ENCODE measurements at places on chromosomes 5 and 9.
A peak's percentile ranks its signal among the peaks of the same experiment; 100 is the strongest.

DNA sequence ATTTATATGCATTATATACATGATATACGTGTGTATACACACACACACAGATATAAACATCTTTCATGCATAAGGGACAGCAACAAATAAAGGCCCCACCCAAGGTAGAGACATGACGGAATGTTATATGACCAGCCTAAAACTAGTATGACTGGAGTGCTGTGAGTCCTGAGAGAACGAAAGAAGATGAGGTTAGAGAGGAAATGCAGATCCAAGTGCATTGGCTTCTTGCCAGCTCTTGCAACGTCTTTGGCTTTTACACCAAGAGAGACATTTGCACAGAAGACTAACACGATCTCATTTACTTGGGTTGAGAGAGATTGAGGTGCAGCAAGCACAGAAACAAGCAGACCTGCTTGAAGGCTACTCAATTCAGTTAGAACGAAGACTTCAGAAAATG lies 23.0 kb downstream of the CDH10 start:
- peak; percentile 15 for DNase-seq

DNA sequence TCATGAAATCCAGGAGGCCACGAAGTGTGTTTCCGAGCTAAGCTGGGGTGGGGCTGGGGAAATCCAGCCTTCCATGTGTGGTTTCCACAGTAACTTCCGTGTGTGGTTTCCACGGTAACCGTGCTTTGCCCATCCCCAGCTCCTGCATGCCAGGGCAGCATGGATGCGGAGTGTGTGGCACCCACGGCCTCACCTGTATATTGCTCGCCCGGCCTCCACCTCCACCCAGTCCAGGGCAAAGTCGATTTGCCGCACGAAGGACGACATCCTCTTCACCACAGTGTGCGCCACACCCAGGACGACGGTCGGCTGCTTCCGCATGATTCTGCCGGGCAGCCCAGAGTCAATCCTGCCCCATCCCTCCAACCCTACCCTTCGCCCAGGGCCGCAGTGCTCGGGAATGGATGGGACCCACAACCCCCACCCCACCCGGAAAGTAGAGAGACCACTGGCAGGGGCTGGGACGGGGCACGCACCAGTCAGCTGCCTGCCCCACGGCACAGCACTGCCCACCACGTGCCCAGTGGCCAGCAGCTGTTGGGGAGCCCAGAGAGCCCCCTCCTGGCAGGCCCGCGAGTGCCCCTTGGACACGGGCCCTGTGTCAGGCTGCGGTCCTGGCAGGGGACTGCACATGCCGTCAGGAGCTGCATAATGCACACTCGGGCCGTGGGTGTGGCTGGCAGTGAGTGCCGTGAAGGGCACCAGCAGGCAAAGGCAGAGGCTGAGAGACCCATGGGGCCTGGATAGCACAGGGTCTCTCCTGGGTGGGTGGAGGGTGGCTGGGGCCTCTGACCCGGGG lies 39.0 kb upstream of the NSMF start:
- DNase-seq, result no peak

DNA sequence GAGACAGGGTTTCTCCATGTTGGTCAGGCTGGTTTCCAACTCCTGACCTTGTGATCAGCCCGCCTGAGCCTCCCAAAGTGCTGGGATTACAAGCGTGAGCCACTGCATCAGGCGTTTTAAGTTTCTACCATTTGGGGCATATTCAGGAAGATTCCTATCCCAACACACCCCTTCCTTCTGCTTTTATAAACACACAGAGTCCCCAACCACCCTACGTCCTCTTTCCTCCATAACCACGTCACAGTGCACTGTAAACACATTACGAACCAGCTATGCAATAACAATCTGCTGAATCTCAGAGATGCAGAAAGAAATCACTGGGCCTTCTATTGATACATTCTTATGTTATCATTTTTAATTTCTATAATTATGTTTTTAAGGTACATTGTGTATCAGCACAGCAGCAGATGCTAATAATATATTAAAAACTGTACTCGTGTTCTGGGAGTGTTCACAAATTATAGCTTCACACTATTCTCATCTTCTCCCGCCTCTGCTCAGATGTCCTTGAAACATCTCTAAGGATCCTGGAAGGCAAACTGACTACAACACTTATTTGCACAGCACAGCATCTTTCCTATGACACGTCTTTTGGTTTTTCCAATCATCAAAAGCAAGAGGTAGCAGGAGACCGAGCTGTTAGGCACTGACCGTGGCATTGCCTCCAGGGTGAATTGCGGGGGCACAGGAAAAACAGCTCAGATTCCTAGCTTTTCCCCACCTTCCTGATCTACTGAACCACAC lies 60.2 kb downstream of the KCNIP1 start:
- DNase-seq, result no peak

DNA sequence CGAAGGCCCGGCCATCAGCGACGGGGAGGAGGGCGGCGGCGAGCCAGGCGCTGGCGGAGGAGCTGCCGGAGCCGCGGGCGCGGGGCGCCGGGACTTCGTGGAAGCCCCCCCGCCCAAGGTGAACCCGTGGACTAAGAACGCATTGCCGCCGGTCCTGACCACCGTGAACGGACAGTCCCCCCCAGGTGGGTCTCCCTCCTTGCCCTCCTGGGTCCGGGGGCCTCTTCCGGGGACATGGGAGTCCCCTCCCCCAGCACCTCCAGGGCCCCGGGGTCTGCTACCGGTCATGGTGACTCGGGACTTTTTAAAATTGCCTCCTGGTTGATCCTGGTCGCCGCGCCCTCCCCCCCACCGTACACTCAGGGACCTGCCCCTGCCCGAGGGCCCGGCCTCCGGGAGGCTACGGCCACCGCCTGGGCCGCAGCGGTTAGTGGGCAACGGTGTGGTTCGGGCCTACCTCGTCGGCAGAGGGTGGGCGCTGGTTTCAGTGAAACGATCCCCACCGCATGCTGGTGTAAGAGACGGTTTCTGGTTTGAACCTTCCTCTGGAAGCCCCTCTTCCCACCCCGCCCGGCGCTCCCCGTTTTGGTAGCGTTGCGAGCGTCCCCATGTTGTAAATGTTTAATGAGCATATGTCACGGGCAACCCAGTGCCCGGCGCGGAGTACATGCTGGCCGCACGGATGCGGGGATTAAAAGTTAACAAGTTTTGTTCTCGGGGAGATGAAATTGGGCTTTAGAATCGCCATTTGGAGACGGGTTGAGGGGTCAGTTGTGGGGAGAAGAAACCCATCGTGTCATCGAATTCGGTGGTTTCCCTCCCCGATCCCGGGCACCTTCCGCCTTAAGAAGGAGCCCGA lies 1.1 kb downstream of the LARP1 start:
- DNase-seq, result no peak

- DNase-seq, result no peak
These were observed 43.9 kb downstream of the SHLD3 start for GRCh38 chr5:65668696-65669095.

DNA sequence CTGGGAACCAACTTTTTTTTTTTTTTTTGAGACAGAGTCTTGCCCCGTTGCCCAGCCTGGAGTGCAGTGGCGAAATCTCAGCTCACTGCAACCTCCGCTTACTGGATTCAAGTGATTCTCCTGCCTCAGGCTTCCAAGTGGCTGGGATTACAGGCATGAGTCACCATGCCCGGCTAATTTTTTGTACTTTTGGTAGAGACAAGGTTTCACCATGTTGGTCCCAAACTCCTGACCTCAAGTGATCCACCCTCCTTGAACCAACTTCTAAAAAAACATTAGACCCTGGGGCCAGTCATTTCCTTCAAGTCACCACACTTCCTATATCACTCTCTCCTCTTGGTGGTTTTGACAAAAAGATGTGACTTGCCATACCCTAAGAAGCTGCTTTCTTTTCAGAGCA lies 10.9 kb upstream of the SHROOM1 start:
- DNase-seq, result no peak

DNA sequence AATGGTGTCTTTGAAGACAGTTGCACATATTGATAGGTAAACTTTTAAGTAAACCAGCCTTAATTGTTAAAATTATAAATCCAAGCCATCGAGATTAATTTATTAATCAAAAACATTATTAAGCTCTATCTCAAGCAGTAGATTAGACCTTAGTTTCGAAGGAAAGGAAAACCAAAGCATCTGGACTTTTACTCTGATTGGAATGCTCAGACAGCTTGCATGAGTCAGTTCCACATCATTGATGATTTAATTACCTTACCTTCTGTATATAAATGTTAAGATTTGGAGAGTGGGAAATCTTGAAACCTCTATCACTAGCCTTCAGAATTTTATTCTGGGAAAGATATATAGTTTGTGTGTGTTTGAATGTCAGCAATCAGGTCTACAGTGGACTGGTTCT lies 23.9 kb downstream of the DCP2 start:
- no peak for DNase-seq

DNA sequence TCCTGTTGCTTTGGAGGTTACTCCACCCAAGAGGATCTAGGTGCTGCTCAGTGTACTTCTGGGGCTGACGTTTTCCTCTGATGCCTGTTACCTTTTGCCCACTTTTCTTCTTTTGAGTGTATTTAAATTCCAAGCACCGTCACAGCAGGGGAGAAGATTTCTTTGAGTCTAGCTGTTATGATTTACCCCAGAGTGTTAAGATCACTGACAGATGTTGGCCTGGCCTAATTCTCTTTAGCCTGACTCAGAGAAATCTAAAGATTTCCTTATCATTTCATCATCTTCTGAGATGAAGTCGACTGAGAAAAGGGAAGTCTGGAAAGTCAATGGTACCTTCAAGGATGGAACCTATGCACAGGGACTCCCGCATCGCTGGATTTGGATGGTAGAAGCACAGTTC lies 191.5 kb downstream of the FBXL7 start:
- no peak for DNase-seq

- no peak for DNase-seq
These were observed 1.6 kb downstream of the CCNJL start for GRCh38 chr5:160310552-160311295.

- DNase-seq, result no peak
These were observed 112.1 kb downstream of the EPB41L4A start for GRCh38 chr5:112306956-112307355.

GRCh38 chr9:77981332-77981731 lies 50.3 kb downstream of the GNAQ start:
- DNase-seq, result no peak

All from Jurkat, Clone E6-1 (cell line).